Vagina (tissue), 2 donors: ENCODE measurements at places on chromosomes 16 and 17. TPM values are rescaled to one million over a fixed set of nuclear protein-coding genes. Genes with fewer than 3 reads are reported as not detected.

DNA sequence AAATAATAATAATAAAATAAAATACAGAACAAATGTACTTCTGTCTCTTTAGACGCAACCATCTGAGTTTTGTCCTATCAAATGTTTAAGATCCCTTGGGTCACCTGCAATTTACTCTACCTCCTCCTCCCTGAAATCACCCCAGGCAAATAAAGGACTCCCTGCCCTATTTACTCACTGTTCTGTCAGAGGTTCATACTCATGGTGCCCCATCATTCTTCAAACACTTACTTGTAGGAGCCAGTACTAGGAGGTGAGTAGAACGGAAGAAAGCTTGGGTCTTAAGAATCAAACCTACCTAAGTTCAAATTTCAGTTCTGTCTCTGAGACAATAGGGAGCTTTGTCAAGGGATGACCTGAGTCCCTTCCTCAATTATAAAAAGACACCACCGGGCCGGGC lies 3.8 kb downstream of the TBC1D10B start:
- no peak for DNase-seq

PLCG2 gene
- total RNA-seq, result 14.2 TPM

DNA sequence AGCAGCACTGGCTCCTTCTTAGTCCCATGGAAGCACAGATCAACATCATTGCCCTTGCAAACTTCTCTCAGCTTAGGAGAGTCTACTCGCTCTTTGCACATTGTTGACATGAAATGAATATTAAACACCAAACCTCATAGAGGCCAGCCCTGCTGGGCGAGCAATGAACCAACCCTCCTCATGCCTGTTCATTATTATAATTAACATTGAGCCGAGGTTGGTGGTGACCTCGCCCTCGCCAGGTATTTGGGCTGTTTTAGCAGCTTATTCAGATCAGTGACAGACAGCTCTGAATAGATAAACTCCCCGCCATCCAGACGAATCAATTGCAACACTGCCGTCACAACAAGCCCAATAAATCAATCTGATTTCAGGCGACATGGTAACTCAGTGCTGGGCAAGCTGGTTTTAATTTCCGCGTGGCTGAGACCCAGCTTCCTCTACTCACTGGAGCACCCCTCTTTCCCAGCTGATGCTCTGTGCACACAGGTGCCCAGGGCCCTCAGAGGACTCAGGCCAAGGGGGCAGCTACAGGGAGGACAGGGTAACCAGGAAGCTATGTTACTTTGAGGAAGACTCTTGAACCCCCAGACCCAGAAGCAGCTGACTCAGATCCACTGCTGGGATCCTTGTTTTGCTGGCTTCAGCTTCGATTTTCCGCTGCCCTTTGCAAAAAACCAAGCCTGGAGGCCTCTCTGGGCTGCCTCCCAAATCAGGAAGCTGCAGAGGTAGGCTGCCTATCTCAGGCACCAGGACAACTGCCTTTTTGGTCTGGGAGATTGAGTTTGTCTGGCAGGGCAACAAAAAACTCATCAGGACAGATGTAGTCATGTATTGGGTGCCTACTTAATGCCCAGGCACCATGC lies 10.7 kb upstream of the SEZ6 start:
- no peak for DNase-seq

DNA sequence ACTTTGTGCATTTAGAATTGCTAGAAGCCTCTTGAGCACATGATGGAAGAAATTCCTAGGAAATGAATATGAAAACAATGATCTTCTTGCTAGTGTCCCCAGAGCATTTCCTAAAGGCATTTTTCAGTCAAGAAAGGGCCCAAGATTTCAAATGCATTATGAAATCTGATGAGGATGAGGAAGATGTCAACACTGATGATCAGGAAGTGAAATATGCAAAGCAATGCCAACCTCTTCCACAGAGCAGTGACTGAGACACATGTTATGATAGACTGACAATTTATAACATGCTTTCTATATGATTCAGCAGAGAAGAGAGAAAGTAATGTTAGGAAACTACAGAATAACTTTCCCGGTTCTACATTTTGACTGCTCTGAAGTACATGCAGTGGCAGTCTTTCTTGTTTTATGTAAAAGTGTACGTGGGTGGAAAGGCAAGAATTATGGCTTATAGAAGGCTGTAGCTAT lies 859.1 kb upstream of the GOT2 start:
- DNase-seq, result no peak

- no peak for DNase-seq
These were observed 48.3 kb downstream of the ZFHX3 start for GRCh38 chr16:72999541-73000019.

DNA sequence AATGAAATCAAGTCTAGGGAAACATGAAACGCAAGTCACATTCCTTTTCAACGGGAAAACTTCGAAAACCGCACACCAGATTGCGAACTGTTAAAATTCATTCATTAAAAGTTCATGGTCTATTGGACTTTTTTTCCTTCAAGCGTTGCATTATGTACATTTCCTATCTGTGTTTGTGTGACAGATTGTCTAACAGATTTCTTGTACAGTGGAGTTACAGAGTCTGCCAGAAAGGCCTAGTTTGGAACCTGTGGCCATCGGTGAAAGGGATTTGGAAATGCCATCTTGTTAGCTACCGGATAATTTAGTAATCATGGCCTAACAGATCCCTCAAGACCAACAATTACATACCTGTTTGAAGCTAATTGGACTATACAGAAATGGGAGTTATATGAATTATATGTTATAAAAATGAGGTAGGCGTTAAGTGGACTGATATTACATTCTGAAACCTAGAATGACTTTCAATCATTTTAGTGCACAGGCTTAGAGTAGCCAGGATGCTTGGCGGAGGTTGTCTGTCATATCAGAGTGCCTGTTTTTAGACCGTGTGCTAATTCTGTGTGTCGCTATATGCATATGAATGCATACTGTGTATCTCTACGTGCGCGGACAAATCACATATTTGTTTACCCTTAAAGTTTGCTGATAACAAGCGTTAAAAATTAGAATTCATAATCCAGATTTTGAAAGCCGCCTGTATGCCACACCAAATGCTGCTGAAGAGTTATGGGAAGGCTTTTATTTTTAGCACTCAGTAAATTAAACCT lies 885.4 kb upstream of the RBFOX1 start:
- DNase-seq, result no peak

- no peak for DNase-seq
These were observed 3.3 kb downstream of the TRPV2 start for GRCh38 chr17:16418685-16419068.

DNA sequence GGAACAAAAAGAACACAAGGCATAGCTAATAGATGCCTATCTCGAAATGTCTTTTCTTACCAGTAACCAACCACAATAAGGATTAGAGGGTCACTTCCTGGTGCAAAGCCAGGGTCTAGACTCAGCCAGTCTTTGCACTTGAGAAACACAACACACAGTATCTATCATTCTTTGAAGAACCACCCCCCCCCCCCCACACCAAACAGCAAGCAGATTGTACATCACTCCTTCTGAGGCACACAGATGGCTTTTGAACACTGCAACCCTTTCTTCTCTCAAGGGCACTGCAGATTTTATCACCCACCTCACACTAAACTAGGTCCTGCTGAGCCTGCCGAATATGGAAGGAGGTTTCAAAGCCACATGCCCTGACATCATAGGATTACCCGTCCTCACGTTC lies 145.6 kb downstream of the AATF start:
- no peak for DNase-seq

C16orf92 gene
- total RNA-seq, result not detected

TBC1D3E gene
- total RNA-seq, result not detected

DNA sequence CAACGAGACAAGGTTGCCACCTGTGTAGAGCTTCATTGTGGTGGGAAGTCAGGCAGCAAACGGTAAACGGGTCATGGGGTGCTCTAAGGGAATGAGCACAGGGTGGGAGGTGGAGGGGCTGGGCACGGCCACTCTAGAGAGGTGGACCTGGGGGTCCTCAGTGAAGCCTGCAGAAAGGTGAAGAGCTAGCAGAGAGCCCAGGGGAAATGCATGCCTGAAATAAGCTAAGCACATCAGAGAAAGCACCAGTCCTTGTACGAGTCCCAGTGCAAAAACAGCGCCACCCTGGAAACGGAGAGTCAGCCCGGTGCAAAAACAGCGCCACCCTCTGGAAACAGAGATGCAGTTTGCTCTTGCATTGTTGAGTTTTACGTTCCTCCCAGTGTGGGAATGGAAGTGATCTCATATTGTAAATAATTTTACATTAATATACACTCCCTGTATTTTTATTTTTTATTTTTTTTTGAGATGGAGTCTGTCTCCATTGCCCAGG lies 65.0 kb downstream of the TBC1D16 start:
- no peak for DNase-seq

KRTAP4-6 gene
- not detected for total RNA-seq

GRCh38 chr16:74734361-74735161 lies 33.9 kb upstream of the MLKL start:
- DNase-seq, result no peak

DNA sequence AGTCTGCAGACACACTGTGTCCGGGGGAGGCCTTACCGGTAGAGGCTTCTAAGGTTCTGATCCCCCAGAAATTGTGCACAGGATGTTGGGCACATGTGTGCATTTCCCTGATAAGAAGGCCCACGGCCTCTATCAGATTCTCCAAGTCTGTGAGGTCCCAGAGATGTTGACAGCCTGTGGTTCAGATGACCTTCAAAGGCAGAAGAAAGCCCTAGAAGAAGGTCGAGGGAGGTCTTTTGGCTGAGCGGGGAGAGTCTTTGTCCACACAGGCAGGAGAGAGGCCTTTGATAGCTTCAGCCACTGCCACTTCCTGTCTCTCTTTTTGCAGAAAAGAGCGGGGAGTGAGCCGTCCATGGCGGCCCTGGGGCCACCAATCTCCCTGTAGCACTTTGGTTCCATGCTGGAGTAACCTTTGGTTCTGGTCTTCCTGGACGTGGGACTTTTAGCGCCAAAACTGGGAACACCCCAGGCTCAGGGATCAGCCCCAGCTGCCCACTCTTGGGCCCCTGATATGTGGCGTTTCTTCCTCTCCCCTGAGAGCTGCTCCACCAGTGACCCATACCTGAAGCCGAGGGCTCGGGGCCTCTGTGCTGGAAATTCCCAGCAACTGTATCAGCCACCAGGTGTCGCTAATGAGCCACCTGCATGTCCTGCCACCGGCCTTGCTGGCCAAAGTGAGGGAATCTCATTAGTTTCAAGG lies 28.1 kb upstream of the LGALS9 start:
- DNase-seq, result no peak

DNA sequence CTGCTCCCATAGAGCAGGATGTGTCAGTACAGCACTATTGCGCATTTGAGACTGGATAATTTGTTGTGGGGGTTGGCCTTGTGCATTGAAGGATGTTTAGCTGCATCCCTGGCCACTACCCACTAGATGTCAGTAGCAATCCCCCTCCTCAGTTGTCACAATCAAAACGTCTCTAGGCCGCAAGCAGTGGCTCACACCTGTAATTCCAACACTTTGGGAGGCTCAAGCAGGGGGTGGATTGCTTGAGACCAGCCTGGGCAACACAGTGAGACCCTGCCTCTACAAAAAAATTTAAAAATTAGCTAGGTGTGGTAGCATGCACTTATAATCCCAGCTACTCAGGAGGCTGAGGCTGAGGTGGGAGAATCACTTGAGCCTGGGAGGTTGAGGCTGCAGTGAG lies 48.4 kb downstream of the CENPV start:
- no peak for DNase-seq

GRCh38 chr17:13107676-13108235 lies 89.9 kb upstream of the ELAC2 start:
- no peak for DNase-seq

DNA sequence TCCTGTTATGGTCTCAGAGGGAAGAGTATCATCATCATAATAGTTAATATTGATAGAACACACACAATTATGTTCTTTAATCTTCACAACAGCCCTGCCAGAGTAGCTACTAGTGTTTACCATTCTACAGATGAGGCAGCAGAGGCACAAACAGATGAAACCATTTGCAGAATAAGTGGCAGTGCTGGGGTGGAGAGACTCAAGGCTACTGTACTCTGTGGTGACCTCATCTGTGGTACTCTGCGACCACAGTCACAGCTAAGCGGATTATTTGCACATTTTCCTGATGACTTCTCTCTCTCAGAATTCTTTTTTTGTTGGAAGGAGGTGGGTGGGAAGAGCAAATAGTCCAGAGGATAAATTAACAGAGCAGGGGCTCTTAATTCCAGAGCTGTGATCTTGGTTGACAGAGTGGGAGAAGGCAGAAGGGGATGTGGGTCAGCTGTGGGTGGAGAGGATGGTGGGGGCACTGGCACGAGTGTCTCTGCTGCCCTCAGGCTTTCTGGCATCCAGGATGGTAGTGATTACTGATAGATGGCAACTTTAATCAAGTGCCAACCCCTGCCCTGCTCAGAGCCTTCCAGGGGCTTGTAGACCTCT lies 41.8 kb downstream of the MRM1 start:
- no peak for DNase-seq

DNA sequence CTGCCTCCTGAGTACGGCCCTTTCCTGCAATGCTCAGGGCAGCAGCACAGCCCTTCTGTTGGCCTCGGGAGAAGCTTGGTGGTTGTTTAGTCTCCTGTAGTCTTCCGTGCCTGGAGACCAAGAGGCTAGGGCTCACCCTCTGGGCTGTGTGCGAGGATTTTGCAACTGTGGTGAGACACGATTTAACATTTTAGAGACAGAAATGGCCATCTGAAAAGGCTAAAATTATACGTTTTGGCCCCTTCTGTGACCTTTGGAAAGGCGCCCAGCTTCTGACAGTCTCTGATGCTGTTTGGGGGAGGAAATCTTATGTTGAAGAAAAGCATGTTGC lies 33.1 kb downstream of the FOXL1 start:
- DNase-seq, result no peak

NPIPA2 gene
- not detected for total RNA-seq

DNA sequence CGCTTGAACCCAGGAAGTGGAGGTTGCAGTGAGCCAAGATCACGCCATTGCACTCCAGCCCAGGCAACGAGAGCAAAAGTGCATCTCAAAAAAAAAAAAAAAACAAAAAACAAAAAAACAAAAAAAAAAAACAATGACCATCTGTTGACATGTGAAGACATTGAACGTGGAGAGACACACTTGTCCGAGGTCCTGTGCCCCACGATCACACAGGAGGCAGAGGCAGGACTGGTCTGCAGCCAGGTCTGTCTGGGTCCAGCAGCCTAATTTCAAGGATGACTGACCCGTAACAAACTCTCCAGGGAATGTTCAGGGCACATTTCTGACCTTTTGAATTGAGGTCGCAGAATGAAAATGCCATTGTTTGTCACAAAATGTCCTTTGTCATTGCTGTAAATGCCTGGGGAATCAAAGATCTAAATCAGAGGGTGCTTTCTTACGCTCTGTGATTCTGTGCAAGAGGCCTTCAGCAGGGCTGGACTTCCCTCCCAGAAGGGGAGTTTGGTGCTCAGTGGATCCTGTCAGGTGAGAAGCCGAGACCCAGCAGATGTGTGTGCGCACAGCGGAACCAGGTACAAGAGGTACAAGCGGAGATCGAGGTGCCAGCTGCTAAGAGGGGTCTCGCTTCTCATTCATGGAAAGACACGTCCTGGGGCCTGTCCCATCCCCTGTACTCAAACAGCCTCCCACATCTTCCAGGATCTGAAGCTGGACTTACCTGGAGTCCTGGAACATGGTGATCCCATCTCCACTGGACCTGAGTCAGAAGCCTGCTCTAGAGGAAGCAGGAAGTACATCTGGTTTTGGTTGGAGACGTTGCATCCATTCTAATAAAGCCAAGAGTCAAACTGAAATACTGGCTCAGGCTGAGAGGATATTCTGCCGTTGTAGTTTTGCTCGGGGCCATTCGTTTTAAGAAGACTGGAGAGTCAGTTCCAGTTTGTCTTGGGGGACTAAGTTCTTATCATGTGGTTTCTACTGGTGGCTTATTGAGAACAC lies 95.8 kb downstream of the IRF8 start:
- no peak for DNase-seq

GRCh38 chr17:43714465-43715149 lies 44.0 kb downstream of the SOST start:
- no peak for DNase-seq

- DNase-seq, result no peak
These were observed 19.3 kb upstream of the ADGRG3 start for GRCh38 chr16:57648581-57649442.

DRC3 gene
- 0.74 TPM for total RNA-seq
